Activated T-helper 2 cell treated with anti-CD3 and anti-CD28 coated beads, Interferon-gamma antibody, Interleukin-2, Interleukin-4, amounts not matched to agents 10 μg/mL and 5 μg/mL and 100 μg/mL, durations not matched to agents 14 hours and 24 hours and 36 hours (primary cell): ENCODE measurements at places on chromosomes 1 and 21. TPM values are rescaled to one million over a fixed set of nuclear protein-coding genes. Genes with fewer than 3 reads are reported as not detected.

- DNase-seq = no peak
Observed at GRCh38 chr1:113870778-113871177, 734 bp downstream of the PTPN22 start.

FCMR gene
- 14.1 and 16.7 TPM in 2 replicates for total RNA-seq

- no peak for DNase-seq
Observed at GRCh38 chr1:154901591-154901990, 31.5 kb upstream of the KCNN3 start.

CDA gene
- total RNA-seq = not detected in 2 replicates

- DNase-seq = no peak
Observed at GRCh38 chr1:193260056-193260745, 73.8 kb upstream of the B3GALT2 start.
